ENCODE measurements at places on chromosomes 13 and 19. TPM values are rescaled to one million over a fixed set of nuclear protein-coding genes. Genes with fewer than 3 reads are reported as not detected.

ZNF441 gene
- polyA plus RNA-seq, result 14.2 TPM

F10 gene
- polyA plus RNA-seq, result 26.6 TPM

- peak; percentile 65 for DNase-seq
Measured at GRCh38 chr13:94327318-94327717, 152.2 kb downstream of the DCT start.

DNA sequence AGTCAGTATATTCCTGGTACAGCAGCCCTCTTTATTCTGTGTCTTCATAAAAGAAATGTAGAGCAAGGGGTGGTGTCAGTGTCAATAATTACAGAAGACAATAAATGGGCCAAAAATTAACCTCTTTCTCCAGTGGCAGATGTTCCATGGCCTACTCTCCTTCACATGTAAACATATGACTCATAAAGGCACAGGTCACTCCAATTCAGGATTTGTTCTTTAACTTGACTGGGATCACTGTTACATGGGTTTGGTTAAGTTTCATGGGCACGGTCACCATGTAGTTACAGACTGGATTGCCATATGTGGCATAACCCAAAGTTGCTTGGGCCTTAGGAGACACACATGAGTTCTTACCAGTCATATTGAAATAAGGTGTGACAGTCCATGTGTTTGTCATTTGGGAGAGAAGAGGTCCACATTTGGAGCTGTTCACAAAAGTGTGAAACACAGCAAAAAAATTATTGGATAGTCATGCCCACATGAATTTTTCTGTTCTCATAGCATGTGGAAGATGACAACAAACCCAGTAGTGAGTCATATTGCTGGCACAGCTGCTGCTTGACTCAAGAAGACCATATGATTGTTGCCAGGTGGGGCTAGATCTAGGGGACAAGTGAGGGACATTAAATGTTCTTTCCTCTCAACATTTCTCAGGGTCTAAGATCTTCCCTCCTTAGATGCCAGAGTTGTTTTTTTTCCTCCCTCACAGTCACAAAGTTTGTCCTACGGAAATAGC lies 68.1 kb upstream of the HTR2A start:
- DNase-seq, result no peak

GRCh38 chr19:51654783-51655182 lies 8.2 kb upstream of the SIGLEC14 start:
- DNase-seq, result no peak

SOX21 gene
- polyA plus RNA-seq, result 0.33 TPM

DNA sequence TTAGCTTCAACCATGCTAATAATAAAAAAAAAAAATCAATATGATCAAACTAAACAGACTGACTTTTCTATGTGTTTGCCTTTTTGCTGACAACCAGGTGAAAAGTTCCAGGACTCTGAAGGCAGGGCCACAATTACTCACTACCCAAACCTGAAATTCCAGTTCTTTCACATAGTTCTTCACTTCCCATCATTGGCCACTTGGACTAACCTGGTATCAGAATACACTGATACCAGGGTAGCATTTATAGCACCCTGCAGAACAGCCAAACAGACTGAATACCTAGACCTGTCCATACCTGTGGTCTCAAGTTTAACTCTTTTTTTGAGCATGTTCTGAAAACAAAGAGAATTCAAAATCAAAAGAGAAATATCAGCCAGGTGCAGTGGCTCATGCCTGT lies 25.1 kb downstream of the ELF1 start:
- DNase-seq, result peak; percentile 73

GRCh38 chr13:76703216-76703615 lies 183.0 kb downstream of the KCTD12 start:
- DNase-seq, result no peak

CDADC1 gene
- 12.6 TPM for polyA plus RNA-seq

GRCh38 chr19:18208098-18208951 lies 4.5 kb upstream of the RAB3A start:
- no peak for DNase-seq

GRCh38 chr19:29088761-29089160 lies 124.2 kb downstream of the UQCRFS1 start:
- DNase-seq, result no peak

DNA sequence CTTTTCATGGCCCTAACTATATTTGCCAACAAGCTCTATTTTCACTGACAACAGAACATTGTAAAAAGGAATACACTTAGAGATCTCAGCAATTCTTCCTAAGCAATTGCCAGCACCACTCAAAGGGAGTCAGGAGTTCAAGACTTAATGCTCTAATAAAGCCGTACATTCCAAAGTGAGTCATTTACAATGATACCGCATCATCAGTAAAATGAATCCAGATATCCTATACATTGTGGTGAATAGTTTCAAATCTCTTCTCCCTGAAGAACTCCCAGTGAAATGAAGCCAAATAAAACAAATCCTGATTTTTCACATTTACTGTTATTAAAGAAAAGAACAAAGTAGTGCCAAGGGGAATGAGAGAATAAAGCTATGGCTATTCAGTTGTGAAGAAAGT lies 2898.7 kb upstream of the PCDH20 start:
- DNase-seq, result no peak

GRCh38 chr13:62433660-62434059 lies 1018.0 kb upstream of the PCDH20 start:
- no peak for DNase-seq

SLITRK1 gene
- 0.13 TPM for polyA plus RNA-seq

DNA sequence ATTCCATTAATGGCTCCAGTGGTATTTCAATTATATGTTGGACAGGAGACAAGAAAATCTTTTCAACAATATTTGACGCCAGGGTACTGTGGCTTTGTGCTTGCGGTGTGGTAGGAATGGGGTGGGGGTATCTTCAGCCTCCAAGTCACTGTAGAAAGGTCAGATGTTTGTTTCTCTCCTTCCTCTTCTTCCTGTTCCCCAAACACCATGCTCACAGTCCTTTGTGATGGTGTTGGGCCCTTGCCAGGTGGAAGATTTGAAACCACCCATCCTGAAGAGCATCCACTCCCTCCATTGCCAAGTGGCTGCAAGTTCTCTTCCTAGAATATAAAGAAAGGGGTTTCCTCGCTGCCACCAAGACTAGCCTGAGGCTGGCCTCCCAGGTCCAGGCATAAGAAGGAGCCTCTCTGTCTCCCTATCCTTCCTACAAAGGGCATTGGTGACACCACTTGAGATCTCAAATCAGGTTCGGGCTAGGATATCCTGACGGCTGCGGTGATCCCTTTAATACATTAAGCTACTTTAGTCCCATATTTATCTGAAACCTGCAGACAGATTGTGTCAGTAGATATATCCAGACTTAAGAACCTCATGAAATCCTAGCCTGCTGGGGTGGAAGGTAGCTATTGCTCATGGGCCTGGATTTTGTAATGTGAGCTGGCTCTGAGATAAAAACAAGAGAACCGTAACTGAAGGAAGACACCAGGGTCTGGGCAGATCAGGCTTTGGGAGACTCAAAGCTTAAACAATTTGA lies 64.3 kb upstream of the SIAH3 start:
- peak; percentile 52 for DNase-seq

TMEM255B gene
- 8.4 TPM for polyA plus RNA-seq

DNA sequence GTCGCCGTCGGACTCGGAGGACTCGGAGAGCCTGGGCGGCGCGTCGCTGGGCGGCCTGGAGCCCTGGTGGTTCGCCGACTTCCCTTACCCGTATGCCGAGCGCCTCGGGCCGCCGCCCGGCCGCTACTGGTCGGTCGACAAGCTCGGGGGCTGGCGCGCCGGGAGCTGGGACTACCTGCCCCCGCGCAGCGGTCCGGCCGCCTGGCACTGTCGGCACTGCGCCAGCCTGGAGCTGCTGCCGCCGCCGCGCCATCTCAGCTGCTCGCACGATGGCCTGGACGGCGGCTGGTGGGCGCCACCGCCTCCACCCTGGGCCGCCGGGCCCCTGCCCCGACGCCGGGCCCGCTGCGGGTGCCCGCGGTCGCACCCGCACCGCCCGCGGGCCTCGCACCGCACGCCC lies 2.5 kb upstream of the GRWD1 start:
- DNase-seq, result no peak

- no peak for DNase-seq
Measured at GRCh38 chr13:26967119-26968038, 204.2 kb downstream of the USP12 start.

DNA sequence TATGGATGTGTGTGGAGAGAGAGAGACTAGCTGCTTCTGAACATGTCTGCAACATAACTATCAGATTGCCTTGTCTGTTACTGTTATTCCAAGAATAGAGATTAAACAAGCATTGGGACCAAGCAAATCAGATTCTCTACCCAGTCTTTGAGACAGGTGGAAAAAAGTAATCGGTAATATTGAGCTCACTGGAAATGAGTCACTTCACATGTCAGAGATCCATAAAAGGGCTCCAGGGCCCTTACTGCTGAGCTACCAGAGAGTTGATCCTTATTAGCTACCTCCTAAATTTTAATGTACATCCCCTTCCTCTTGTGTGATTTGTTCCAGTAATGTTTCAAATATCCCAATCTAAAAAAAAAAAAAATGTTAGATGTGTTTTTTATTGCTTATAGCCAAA lies 2118.0 kb downstream of the PCDH9 start:
- DNase-seq, result no peak

DNA sequence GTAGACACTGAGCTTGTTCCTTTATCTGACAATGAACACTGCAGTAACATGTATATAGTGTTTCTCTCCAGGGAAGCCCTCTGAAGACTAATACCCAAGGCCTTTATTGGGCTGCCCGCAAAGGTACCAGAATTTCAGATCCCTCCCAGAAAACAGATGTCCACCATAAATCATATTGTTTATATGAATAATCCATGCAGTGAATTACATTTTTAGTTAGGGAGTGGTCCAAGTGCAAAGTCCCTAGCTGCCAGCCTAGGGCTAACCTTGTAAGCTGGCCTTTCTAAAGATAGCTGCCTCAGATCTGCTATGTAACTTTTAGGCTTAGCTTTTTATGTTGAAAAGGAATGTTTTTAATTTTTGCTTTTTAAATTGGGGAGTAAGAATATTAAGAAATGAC lies 44.7 kb downstream of the TDRD3 start:
- DNase-seq, result no peak

- DNase-seq, result no peak
Measured at GRCh38 chr13:43799191-43799590, 12.4 kb upstream of the ENOX1 start.

KL gene
- 45.8 TPM for polyA plus RNA-seq

GRCh38 chr19:49682274-49682673 lies 5.2 kb downstream of the PRMT1 start:
- no peak for DNase-seq

UNC13A gene
- 0.21 TPM for polyA plus RNA-seq

GRCh38 chr19:55066107-55066709 lies 3.3 kb upstream of the RDH13 start:
- DNase-seq, result no peak

SHISA7 gene
- 0.26 TPM for polyA plus RNA-seq

DNA sequence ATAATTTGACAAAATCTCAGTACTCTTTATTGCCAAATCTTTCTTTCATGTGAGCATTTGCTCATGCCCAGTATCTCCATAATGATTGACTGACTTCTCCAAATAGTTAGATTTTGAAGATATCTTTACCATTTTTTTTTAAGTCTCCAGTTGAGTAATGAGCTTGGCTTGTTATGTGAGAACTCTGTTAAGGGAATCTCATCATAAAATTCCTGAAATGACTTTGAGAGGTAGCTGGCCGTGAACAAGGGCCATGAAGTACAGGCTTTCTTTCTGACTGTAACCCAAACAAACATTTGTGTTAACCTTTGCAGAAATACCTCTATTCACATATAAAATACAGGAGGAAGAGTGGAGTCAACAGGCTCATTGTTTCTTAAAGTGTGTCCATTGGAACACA lies 449.7 kb downstream of the IRS2 start:
- no peak for DNase-seq

DNA sequence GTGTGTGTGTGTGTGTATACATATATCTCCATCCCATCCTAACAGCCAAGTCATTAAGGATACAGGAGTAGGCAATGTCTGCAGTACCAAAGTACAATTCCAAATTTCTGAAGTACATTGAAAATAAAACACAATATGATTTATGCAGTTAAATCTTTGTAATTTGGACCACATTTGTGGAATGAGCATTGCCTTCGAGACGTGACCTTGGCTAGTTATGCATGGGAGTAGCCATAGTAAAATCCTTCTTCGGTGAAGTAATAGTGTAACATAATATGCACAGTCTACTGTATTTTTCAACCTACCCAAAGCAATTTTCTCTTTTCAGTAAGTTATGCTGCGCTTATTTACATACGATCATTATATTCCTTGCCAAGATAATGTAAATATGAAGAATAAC lies 665.7 kb upstream of the GPC6 start:
- DNase-seq, result no peak

GRCh38 chr13:20654156-20654555 lies 49.3 kb upstream of the IL17D start:
- no peak for DNase-seq

DNA sequence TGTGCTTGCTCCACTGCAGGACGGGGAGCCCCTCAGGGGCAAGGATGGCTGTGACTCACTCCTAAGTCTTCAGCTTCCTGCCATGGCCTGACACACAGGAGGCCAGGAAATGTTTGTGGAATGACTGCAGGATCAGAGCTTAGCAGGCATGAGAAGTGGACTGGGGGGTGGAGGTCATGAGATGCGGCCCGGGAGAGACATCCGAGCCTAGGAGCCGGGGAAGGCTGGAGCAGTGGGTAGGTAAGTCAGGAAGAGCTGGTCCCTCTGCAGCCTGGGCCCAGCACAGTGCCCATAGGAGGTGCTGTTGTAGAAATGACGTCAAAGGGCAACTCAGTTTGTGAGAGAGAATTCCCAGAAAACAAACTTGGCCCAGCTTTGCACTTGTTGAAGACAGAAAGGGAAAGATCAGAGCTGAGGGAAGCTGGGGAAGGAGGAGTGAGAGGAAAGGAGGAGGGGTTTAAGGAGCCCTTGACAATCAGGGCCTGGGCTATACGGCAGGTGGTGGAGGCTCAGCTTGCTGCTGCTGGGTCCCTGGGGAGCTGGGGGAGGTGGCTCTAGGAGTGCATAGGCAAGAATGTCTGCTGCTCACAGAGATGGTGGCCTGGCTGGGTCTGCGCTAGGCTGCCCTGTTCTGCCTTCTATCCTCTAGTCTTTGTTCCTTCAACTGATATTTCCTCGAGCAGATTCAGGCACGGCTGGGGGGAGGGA lies 18.5 kb downstream of the POU2F2 start:
- no peak for DNase-seq

GRCh38 chr19:33177417-33177979 lies 16.6 kb upstream of the LRP3 start:
- peak; percentile 65 for DNase-seq

DNA sequence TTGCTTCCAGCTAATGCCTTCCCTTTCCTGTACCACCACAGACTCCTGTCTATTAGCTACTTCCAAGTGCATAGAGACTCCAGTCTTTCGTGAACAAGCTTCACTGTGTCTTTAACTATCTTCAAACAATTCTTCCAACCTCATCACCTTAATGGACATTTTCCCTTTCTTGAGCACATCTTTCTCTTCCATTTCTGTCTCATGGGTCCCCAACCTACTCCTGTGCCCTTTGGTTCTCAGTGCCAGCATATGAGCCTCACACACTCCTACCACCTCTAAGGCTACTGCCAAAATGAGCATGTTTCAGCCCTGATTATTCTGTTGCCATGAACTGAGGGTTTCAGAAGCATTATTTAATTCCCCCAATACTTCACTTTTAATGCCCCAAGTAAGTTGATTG lies 360.3 kb downstream of the GPC5 start:
- no peak for DNase-seq

LYL1 gene
- 7.7 TPM for polyA plus RNA-seq

All from renal pelvis (tissue), 12 donors.